Right hindlimb (tissue), 1 donor: ENCODE measurements at places on chromosomes 16 and 17.

GRCh38 chr17:81547614-81547982, 4.6 kb downstream of the FAAP100 start:
- DNase-seq = no peak

- no peak for DNase-seq
Measured at GRCh38 chr16:729768-730665, 3.1 kb downstream of the HAGHL start.

GRCh38 chr17:46150216-46150963, 42.8 kb downstream of the KANSL1 start:
- no peak for DNase-seq

- DNase-seq = no peak
Measured at GRCh38 chr16:52366983-52367382, 180.0 kb downstream of the TOX3 start.

- no peak for DNase-seq
Measured at GRCh38 chr16:82259731-82260130, 89.7 kb upstream of the MPHOSPH6 start.

- no peak for DNase-seq
Measured at GRCh38 chr16:12507366-12507765, 296.3 kb downstream of the CPPED1 start.

DNA sequence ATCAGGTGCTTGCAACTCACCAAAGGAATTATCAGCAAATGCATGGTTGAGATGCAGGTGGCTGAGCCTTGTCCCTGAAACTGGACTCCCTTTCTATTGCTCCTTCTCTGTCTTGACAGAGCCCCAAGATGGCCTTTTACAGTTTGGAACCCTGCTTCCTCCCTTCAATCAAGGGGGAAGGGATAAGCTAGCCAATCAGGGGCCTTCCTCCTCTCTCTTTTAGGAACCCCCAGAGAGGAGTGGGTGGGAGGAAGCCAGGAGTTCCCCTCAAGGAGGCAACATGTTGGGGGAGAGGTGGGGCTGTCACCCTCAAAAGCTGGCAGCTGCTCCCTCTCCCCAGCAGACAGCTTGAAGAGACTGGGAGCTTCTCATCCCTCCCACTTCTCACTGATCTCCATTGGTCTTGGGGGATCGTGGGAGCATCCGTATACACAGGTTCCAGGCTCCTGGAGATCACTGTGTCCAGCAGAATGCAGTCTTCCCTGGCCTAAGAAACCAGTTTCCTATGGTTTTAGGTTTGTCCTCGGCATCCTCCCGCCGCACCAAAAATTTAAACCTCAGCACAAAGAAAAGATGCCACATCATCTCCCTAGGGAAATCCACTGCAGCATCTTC, 7.2 kb downstream of the RASL10B start:
- no peak for DNase-seq

- DNase-seq = no peak
Measured at GRCh38 chr16:1181404-1182315, 28.8 kb downstream of the CACNA1H start.

- DNase-seq = no peak
Measured at GRCh38 chr17:76545918-76546555, 6.2 kb downstream of the PRCD start.

GRCh38 chr16:75566758-75567255, 628 bp downstream of the GABARAPL2 start:
- peak; percentile 40 for DNase-seq

- DNase-seq = peak; percentile 89
Measured at GRCh38 chr16:66608241-66609138, 4.0 kb downstream of the CMTM3 start.

- no peak for DNase-seq
Measured at GRCh38 chr17:41873559-41874292, 8.5 kb upstream of the KLHL11 start.
